ENCODE measurements at places on chromosomes 7 and 10.
A peak's percentile ranks its signal among the peaks of the same experiment; 100 is the strongest.

DNA sequence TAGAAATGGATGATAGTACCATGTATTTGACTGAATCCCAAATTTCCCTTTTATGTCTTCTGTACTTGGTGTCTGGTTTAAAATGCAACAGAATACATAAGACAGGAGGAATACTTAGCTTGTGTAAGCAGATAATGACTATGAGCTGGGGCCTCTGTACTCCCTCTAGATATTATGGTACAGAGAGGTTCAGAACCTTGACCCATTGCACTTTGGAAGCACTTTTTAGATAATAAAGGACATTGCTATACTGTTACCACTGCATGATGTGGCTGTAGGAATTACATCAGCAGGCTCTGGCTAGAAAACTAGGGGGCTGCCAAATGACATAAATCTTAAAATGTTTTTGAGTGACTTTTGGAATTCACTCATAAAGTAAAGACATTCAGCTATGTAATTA, 526.6 kb downstream of the SORCS1 start:
- no peak overlapping the region for H3K27ac ChIP-seq
- no peaks in the 10 kb centered on the region for H3K36me3 ChIP-seq
- no peaks in the 10 kb centered on the region for H3K27me3 ChIP-seq
- DNase-seq, result no peak
- no peaks in the 10 kb centered on the region for H3K4me1 ChIP-seq

DNA sequence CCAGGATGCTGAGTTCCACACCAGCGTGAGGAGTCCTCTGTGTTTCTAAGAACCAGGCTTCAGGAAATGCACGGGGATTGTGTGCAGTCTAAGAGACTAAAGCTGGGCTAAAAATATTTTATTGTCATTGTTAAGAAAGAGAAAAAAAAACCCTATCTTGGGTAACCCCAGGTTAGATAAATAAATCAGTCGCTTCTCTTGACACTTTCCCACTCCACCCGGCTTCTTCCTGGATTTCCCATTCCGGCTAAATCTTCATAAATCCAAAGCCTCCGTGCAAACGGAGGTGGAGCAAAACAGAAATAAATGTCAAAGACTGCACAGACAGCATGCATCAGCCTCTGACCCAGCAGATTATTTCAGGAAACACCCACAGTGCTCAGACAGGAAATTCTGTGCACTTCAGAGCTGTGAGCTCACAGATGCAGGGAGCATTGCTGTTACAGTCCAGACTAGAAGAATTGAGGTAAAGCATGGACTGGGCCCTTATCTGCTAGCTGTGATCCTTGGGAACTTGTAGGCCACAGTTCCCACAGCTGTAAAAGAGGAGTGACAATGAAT, 44.8 kb upstream of the GRID1 start:
- peaks cover 59% of the 10 kb centered on the region for H3K4me1 ChIP-seq
- no peaks in the 10 kb centered on the region for H3K27me3 ChIP-seq
- no peak overlapping the region for H3K4me3 ChIP-seq
- peak overlapping the region; percentile 67 for H3K27ac ChIP-seq
- DNase-seq, result peak; percentile 44
- H3K36me3 ChIP-seq, result no peaks in the 10 kb centered on the region

GRCh38 chr10:125768219-125768855, 7.3 kb downstream of the MMP21 start:
- peaks cover 18% of the 10 kb centered on the region for H3K4me1 ChIP-seq
- no peak overlapping the region for H3K27ac ChIP-seq
- H3K27me3 ChIP-seq, result no peaks in the 10 kb centered on the region
- no peak overlapping the region for H3K4me3 ChIP-seq
- DNase-seq, result no peak

GRCh38 chr7:37162106-37162505, 286.6 kb downstream of the ELMO1 start:
- no peaks in the 10 kb centered on the region for H3K36me3 ChIP-seq
- H3K4me1 ChIP-seq, result no peaks in the 10 kb centered on the region
- DNase-seq, result no peak
- H3K4me3 ChIP-seq, result no peak overlapping the region
- H3K27ac ChIP-seq, result no peak overlapping the region

GRCh38 chr7:3927446-3928110, 626.5 kb downstream of the SDK1 start:
- no peak overlapping the region for H3K4me3 ChIP-seq
- peaks cover 36% of the 10 kb centered on the region for H3K4me1 ChIP-seq
- DNase-seq, result no peak
- H3K27ac ChIP-seq, result no peak overlapping the region

GRCh38 chr7:81632418-81632817, 137.4 kb downstream of the HGF start:
- no peaks in the 10 kb centered on the region for H3K36me3 ChIP-seq
- H3K4me1 ChIP-seq, result no peaks in the 10 kb centered on the region
- no peak for DNase-seq
- no peak overlapping the region for H3K27ac ChIP-seq

GRCh38 chr7:102978284-102978683, 65.5 kb downstream of the LRRC17 start:
- no peaks in the 10 kb centered on the region for H3K36me3 ChIP-seq
- no peaks in the 10 kb centered on the region for H3K4me1 ChIP-seq
- no peak overlapping the region for H3K4me3 ChIP-seq
- no peak overlapping the region for H3K27ac ChIP-seq
- DNase-seq, result peak; percentile 82

GRCh38 chr7:102180727-102181126, 105.9 kb upstream of the SH2B2 start:
- no peak overlapping the region for H3K27ac ChIP-seq
- peaks cover 2% of the 10 kb centered on the region for H3K36me3 ChIP-seq
- no peak overlapping the region for H3K4me3 ChIP-seq
- no peak for DNase-seq
- no peaks in the 10 kb centered on the region for H3K27me3 ChIP-seq

DNA sequence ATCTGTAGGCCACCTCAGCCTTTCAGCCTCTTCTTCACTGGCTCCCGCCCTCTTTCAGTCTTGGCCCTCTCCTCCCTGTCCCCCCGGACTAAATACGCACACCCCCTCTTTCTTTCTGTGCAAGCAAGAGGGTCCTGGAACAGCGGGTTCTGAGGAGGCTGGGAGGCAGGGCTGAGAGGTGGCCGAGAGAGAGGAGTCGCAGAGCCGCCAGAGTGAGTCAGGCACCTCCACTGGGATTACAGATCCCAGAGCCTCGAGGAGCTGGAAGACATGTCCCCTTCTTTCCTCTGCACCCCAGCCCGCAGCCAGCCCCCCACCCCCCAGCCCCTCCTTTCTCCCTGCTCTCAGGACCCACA, 182 bp downstream of the CCDC136 start:
- H3K27ac ChIP-seq, result no peak overlapping the region
- H3K4me3 ChIP-seq, result peak overlapping the region; percentile 74
- H3K27me3 ChIP-seq, result no peaks in the 10 kb centered on the region

DNA sequence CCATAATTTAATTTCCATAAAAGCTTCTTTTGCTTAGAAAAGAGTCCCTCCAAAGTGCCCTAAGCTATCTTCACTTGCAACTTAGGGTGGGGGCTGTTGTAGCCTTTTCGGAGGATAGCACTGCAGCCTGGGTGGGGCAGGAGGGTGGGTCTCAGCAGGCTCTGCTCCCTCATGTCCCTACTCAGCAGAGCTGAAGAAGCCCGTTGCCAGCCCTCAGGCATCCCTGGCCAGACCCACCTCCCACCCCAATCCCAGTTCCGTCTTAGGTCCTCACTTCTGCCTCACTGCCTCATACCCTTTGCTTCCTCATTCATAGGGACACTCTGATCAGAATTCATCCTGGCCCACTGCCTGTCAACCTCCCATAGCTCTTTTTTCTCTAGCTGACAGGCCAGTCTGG, 99.8 kb upstream of the ZMIZ1 start:
- H3K27me3 ChIP-seq, result no peaks in the 10 kb centered on the region
- no peaks in the 10 kb centered on the region for H3K36me3 ChIP-seq
- DNase-seq, result no peak
- H3K4me1 ChIP-seq, result peaks cover 38% of the 10 kb centered on the region
- no peak overlapping the region for H3K27ac ChIP-seq

DNA sequence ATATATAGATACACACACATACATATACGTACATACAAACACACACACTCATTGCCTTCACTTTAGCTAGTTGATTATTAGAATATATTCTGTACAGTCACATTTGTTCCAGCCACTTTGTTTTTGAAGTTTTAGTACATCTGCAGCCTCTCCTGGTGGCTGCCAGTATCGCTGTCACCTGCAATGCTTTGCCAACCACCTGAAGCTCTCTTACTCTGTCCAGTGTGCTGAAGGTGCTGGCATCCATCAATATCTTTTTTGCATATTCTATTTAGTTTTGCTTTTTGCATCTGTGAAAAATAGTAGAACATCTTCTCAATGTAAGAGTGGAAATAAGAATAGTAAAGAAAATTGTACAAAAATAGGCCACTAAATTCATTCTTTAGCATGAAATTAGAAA, 388.6 kb downstream of the EXOC4 start:
- DNase-seq, result no peak
- no peaks in the 10 kb centered on the region for H3K27me3 ChIP-seq
- no peak overlapping the region for H3K27ac ChIP-seq
- H3K36me3 ChIP-seq, result no peaks in the 10 kb centered on the region
- H3K4me3 ChIP-seq, result no peak overlapping the region
